ENCODE measurements at places on chromosomes 3 and 15. TPM values are rescaled to one million over a fixed set of nuclear protein-coding genes. Genes with fewer than 3 reads are reported as not detected.

Gene CPNE4
- total RNA-seq, result not detected

Gene DUOXA2
- total RNA-seq, result not detected

Gene B2M
- 2,198 TPM for total RNA-seq

Gene LRTM1
- not detected for total RNA-seq

Gene LRRIQ4
- total RNA-seq, result 0.19 TPM

Gene CASR
- total RNA-seq, result under 0.01 TPM

Gene WDR73
- total RNA-seq, result 28.7 TPM

Gene KNG1
- not detected for total RNA-seq

Gene SCN11A
- under 0.01 TPM for total RNA-seq

Gene EEF1AKMT4
- total RNA-seq, result 6.2 TPM

Gene CP
- total RNA-seq, result under 0.01 TPM
